ENCODE measurements at places on chromosomes 12 and 14.

GRCh38 chr14:90747909-90748308 lies 68.3 kb downstream of the TTC7B start:
- no peak for DNase-seq

DNA sequence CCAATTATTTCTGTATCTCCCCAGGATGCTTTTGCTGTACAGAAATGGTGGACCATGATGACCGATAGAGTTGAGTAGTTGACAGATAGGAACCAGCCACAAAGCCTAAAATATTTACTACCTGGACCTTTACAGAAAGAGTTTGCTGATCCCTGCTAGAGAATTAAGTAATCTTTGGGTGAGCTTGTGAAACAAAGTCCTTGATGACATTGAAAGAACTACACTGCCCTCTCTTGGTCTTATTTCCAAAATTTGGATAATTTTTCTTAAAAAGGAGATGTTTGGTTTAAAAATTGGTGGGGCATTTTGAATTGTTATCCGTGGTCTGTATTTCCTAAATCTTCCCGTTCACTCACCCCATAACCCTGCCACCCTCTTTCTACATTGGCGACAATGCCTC lies 13.7 kb upstream of the TCTN1 start:
- peak; percentile 75 for DNase-seq

GRCh38 chr12:121858662-121859572 lies at the start of gene HPD:
TSS of gene HPD (minus strand) at chr12:121858859. CDS start at chr12:121858823, 36 bp downstream.
- peak; percentile 87 for DNase-seq

- DNase-seq = no peak
Observed at GRCh38 chr14:98731286-98731685, 540.7 kb downstream of the BCL11B start.

DNA sequence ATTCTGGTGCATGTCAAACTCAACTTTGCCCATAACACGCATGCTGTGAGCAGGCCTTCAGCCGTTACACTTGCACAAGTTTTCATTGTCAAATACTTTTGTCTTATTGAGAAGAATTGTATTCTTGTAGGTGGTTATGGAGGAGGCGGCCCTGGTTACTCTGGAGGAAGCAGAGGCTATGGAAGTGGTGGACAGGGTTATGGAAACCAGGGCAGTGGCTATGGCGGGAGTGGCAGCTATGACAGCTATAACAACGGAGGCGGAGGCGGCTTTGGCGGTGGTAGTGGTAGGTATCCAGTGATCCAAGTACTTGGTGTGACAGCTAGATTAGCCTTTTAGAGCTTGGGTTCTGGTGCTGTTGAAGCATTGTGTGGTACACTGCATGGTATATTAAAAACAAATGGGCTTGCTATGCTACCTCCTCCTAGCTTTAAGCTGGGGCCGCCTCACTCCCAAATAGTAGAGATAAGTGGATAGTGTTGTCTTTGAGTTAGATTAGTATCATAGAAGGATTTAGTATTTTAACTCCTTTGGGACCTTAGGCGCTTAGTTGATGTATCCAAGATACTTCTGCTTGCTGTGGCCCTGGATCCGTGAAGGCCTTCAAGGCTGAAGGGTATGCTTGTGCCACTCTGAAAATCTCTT lies 2.5 kb downstream of the HNRNPA1 start:
- no peak for DNase-seq

DNA sequence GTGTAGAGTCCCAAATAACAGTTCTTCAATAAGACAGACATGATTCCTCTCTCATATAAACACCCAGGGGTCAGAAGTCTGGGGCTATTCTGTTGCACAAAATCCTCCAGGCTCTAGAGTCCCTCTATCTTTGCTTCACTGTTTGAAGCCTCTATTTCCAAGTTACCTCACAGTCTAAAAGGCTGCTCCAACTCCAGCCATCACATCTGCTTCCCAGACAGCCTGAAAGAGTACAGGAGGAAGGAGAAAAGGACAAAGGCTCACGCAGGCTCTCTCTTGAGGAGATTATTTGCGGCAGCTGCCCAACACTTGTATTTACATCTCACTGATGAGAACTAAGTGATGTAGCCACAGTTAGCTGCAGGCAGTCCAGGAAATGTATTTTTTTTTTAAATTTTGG lies 6.4 kb downstream of the PAPLN start:
- no peak for DNase-seq

GRCh38 chr12:56134897-56135296 lies 6.8 kb downstream of the ESYT1 start:
- DNase-seq = no peak

- DNase-seq = no peak
Observed at GRCh38 chr14:104215706-104216334, 77.4 kb downstream of the KIF26A start.

DNA sequence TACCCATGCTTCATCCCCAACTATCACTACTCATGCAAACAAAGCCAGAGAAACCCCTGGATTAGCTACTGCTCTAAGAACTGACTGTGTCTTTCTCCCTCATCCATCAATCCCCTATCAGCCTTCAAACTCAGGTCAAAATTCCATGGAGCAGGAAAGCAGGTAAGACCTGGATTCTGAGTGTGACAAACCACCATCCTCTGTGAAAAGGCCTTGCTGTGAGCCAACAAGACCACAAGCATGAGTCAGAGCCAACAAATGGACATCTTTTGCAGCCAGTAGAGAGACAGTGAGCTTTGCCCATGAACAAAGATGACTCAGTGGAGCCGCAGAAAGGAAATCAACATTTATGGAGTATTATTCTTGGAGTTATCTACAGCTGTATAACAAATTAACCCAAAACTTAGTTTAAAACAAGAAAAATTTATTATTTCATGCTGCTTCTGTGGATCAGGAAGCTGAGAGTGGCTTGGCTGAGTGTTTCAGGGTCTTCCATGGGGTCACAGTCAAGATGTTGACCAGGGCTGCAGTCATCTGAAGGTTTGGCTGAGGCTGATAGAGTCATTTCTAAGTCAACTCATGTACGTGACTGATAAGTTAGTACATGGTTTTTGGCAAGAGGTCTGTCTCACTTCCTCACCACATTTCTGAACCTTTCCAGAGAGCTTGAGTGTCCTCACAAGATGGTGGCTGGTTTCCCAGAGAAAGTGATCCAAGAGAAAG lies 61.1 kb downstream of the PITPNM2 start:
- peak; percentile 97 for DNase-seq

GRCh38 chr12:121933522-121934308 lies 15.3 kb downstream of the CFAP251 start:
- DNase-seq = peak; percentile 79

- peak; percentile 54 for DNase-seq
Observed at GRCh38 chr12:93804392-93805179, 127.4 kb downstream of the CRADD start.

GRCh38 chr12:32444895-32445294 lies 45.5 kb downstream of the FGD4 start:
- DNase-seq = peak; percentile 95

DNA sequence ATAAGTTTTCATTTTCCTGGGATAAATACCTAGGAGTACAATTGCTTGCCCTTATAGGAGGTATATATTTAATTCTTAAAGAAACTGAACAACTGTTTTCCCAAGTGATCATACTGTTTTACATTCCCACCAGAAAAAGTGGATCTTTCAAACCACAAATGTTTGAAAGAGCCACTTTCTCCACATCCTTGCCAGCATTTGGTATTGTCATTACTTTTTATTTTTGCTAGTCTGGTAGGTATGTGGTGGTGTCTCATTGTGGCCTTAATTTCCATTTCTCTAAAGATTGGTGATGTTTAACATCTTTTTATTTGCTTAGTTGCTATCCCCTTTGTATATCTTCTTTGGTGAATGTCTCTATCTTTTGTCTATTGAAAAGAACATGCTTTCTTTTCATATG lies 50.6 kb downstream of the CCDC91 start:
- no peak for DNase-seq

DNA sequence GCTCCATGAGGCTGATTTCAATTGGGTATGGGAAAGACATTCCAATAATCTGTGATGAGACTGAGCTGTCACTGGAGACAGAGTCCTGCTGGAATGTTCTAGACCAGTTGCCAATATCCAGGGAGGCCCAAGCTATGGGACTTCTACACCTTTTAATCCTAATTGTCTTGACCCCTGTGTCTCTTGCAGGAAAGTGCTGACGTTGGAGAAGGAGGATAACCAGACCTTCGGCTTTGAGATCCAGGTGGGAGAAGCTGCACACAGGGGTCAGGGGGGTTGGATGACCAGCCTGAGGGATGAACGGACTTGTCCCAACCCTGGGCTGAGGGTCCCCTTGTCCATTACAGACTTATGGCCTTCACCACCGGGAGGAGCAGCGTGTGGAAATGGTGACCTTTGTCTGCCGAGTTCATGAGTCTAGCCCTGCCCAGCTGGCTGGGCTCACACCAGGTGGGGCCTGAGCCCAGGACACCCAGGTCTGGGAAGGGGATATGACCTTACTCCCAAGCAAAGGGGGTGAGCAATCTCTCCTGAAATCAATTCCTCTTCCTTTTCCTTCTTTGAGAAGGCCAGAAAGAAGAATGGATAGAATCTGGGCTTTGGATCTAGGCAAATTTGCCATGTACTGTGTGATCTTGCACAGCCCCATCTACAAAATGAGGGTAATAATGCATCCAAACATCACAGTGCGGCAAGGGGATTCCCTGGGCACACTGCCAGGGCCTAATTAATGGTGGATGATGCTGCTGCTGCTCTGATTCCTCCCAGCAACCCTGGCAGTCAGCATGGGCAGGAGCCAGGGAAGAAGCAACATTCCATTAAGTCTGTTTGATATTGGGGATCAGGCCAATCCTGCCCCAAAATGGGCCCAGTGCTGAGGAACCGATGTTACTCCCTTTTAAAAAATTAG lies 4.2 kb downstream of the TAMALIN start:
- no peak for DNase-seq

- no peak for DNase-seq
Observed at GRCh38 chr12:63980211-63980610, 135.7 kb downstream of the SRGAP1 start.

DNA sequence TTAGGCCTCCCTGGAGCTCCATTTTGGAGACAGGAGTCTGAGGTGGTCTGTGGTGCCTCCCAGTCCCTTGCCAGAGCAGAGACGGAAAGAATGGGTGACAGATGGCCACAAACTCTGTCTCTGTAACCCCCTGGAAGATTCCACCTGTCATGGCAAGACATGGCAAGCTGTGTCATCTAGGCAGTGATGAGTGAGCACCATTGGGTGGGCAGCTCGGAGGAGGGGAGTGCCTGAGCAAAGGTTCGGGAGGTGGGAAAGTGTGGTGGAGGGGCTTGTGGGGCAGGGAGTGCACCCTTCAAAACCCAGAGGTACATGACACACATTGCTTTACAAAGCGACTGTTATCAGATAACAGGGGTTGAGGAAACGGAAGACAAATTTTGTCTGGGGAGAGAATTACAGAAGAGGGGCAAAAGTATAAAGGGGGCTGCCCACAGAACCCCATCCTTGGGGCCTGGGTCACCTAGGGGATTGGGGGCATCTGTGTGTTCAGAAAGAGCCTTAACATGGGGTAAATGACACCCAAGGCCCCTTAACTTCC lies 3.5 kb downstream of the RIN3 start:
- no peak for DNase-seq

DNA sequence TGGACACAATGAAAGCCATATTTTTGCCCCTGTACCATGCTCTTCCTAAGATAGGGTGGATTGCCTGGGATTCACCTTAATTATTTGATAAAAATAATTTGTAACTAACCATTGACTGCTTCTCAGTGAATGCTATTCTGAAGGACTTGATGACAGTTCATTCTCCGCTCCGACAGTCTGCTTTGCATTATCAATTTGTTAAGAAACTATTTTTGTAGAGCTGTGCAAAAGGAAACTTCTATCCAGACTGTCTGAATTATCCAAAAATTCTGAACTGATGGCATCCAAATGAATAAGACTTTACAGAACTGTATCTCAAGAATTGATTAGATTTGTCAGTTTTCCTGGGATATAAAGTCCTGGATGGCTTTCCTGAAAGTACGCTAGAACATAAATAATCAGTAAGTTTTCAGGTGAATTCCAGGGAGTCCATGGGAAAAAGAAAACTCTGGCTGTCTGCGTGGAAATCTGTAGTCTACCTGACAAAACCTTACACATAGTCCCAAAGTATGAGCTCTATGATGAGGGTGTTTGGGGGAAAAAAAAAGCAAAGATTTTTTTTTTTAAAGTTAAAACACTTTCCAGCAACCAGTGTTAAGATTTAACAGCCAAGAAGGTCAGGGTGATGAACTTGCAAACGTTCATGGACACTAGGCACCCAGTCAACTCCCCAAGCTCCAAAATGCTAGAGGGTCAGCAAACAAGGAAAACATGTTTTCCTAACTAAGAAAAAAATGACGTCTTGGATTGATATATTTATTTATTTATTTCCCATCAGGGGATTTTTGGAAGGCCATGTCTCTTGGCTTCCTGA lies 291.1 kb upstream of the TBX3 start:
- DNase-seq = no peak

DNA sequence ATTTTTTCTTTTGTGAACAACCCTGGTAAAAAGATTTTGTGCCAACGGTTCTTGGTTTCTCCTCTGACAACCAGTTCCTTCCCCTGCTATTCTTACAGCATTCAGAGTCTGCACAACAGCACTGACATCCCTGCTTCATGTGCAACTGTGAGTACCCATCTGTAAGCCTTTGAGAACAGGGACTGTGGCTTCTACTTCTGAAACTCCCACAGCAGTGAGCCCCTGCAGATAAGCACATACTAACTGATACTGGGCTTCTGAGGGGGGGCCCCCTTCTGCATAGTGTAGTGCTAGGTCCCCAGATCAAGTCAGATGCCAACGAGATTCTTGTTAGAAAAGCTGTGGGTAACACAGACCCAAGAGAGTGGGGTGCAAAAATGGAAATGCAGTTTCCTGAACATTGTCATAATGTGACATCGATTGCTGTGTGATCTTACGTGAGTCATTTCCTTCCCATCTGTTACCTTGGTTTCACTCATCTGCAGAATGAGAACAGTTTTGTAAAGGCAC lies 11.1 kb upstream of the NINJ2 start:
- no peak for DNase-seq

DNA sequence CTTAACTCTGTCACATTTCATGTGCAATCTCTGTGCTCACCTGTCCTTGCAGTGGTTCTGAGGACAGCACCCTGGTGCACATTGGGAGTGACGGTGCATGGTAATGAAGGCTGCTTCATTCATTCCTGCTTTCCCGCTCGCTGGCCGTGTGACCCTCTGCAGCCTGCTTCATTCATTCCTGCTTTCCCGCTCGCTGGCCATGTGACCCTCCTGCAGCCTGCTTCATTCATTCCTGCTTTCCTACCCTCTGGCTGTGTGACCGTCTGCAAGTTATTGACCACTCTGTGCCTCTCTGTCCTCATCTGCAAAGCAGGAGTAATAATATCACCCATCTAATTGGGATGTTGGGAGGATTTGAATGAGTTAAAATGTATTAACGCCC lies 189.1 kb upstream of the TMEM132C start:
- DNase-seq = no peak

DNA sequence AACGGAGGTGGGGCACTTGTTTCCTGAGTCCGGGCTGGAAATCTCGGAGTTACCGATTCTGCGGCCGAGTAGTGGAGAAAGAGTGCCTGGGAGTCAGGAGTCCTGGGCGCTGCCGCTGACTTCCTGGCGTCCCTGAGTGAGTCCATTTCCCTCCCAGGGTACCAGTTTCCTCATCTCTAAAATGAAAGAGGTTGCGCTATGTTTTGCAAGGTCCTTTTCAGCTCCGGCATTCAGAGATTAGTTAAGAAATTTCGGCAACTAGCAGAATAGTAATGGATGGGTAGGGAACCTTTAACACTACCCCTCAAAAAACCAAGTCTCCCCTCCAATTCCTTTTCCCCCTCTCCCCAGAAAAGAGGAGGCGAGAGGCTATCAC lies 724 bp downstream of the BLOC1S1 start:
- DNase-seq = no peak
